ENCODE measurements at places on chromosomes 13 and 19. TPM values are rescaled to one million over a fixed set of nuclear protein-coding genes. Genes with fewer than 3 reads are reported as not detected.
A peak's percentile ranks its signal among the peaks of the same experiment; 100 is the strongest.

DNA sequence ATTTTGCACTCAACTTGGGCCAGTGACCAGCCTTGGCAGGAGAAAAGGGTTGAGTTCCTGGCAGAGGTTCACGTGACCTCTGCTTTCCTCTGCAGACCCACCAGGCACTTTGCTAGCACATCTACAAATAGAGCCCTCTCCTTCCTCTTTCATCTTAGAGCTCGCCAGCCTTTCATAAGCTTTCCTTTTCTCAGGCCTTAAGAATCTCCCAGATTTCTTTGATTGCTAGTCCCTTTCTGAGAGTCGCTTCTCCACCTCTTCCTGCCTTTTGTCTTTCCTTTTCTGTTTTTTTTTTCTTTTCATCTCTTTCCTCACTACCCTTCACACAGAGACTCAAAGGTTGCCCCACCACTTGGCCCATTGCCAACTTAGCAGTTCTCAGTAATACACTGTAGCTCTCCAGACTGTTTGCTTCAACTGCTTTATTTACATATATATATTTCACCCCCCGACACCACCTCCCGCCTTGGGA is 375.7 kb upstream of the SPRY2 start:
- no peak for DNase-seq

DNA sequence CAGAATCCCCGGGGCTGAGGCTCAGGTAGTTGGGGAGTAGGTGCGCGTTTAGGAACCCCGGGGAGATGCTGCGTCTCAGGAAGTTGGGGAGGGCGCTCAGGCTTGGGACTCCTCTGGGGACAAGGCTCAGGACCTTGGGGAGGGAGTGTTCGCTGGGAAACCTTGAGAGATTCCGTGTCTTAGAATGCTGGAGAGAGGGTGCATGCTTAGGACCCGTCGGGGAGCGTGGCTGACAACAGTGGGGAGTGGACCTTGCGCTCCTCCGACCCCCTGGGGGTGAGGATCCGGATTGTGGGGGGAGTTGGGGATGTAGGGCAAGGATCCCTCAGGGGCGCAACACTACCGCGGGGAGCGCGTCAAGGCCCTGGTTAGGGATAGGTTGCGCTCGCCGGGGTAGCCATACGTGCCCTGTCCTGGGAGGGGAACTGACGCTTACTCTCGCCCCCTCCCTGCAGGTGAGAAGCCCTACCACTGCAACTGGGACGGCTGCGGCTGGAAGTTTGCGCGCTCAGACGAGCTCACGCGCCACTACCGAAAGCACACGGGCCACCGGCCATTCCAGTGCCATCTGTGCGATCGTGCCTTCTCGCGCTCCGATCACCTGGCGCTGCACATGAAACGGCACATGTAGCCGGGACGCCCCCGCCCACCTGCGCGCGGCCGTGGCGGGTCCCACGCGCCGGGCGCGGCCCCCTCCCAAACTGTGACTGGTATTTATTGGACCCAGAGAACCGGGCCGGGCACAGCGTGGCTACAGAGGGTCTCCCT is 2.0 kb downstream of the KLF2 start:
- DNase-seq, result no peak

- no peak for DNase-seq
Measured at GRCh38 chr19:35038623-35039512, 2.7 kb upstream of the HPN start.

- DNase-seq, result no peak
Measured at GRCh38 chr13:42597505-42597904, 23.6 kb downstream of the TNFSF11 start.

- DNase-seq, result no peak
Measured at GRCh38 chr19:10828981-10829821, 6.8 kb downstream of the TMED1 start.

DNA sequence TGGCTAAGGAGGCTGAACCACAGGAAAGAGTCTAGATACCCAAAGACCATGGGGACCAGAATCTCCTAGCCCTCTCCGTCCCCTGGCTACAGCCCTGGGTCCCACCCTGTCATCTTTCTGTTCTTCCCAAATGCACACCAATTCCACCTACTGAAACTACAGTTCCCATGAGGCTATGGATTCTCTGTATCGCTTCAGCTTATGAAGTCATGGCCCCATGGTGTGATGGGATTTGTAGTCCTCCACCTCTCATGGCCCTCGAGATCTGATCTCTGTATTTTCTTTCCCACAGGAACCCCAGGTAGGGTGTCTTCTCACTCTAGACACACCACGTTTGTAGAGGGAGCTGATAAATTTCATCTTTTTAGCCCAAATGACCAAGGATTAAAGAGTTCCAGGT is 11.8 kb downstream of the PTPRH start:
- DNase-seq, result no peak

GNA15 gene
- 16.3 TPM for total RNA-seq

DNA sequence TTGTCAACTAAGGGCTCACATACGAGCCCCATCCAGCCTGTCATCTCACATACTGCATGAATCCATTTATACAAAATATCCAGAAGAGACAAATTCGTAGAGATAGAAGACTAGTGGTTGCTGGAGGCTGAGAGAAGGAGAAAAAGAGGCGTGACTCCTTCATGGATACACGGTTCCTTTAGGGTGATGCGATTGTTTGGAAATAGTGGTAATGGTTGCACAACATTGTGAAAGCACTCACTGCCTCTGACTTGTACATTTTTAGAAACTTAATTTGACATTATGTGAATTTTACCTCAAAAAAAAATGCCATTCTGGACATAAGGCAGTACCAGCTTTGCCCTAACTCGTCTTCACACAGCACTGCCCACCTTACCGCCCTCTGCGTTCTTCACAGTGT is 27.3 kb downstream of the IGFL1 start:
- DNase-seq, result peak; percentile 50

- no peak for DNase-seq
Measured at GRCh38 chr13:99033814-99034213, 56.0 kb upstream of the DOCK9 start.

- DNase-seq, result no peak
Measured at GRCh38 chr13:73187106-73187505, 128.3 kb downstream of the KLF5 start.

DNA sequence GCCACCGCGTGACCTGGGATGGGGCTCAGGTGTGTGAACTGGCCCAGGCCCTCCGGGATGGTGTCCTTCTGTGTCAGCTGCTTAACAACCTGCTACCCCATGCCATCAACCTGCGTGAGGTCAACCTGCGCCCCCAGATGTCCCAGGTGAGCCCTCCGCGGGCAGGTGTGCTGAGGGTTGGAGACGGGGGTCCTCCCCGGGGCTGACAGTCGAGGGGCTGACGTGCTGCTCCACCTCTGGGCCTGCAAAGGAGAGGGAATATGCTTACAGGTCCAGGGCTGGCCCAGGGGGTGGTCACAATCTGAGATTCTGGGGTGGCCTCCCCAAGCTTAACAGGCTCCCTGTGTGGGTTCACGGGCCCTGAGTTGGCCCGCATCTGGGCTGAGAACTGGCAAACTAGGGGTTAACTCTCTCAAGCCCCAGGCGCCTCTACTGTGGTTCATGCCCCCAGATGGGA is 386 bp downstream of the VAV1 start:
- DNase-seq, result no peak

- no peak for DNase-seq
Measured at GRCh38 chr13:106108346-106108745, 427.1 kb downstream of the EFNB2 start.

- no peak for DNase-seq
Measured at GRCh38 chr13:83272652-83273240, 609.5 kb downstream of the SLITRK1 start.

- DNase-seq, result no peak
Measured at GRCh38 chr19:36748431-36749275, 24.0 kb downstream of the ZNF850 start.

- no peak for DNase-seq
Measured at GRCh38 chr19:50501186-50501567, 9.8 kb downstream of the JOSD2 start.

GRCh38 chr19:54317108-54317964 is 4.4 kb upstream of the LILRA5 start:
- no peak for DNase-seq

- DNase-seq, result no peak
Measured at GRCh38 chr19:18291019-18291524, 9.7 kb upstream of the JUND start.

WASF3 gene
- 0.20 TPM for total RNA-seq

DNA sequence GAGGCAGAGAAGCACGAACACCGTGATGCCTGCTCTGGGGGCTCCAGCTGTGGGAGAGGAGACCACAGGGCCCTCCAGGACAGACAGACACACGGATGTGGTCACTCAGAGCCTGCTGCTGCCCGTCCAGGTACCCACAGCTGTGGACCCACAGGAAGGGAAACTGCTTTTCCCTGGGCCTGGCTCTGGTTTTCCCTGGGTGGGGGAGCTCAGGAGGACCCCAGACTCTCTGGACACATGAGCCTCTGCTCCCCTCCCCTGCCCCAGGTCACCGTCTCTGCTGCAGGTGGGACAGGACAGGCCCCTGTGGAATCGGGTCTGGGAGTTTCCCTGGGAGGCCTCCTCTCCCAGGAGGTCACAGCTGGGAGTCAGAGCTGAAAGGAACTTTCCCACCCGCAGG is 7.3 kb downstream of the LILRA4 start:
- no peak for DNase-seq

DNA sequence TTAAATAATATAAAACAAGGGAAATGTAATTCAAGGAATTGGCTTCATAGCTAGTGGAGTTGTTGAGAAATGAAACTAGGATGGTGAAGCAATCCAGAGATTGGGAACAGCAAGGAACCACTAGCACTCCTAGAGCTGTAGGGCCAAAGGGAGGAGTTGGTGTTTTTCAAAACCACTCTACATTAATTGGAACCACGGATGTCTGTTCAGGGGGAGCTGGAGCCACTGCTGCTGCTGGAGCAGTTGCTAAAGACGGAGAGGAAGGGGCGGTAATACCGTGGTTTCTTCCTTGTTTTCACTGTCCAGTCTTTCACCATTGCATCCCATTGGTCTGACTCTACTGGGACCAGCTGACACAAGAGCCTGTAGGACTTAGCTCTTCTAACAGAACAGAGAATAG is 8.5 kb downstream of the DNAJC15 start:
- DNase-seq, result no peak

FUT1 gene
- 7.9 TPM for total RNA-seq
